ENCODE measurements at places on chromosomes 4 and X.

DNA sequence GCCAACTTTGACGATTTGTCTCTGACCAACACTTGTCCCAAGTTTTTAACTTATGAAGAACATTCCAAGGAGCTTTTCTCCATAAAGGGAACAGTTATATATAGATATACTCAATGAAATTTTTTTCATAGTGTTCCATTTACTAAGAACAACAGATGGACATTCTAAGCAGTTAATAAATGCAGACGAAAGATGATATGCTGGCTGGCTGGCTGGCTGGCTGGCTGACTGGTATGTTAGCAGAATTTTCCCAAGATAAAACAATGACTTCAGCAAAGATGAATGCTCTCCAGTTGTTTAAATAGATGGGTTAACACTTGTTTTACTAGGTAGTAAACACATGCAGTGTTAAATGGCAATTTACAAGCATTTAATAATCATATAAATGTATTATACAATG lies 62.2 kb downstream of the SPANXN3 start:
- no peak for DNase-seq

GRCh38 chrX:154502989-154503388 lies 12.6 kb upstream of the SLC10A3 start:
- no peak for DNase-seq

GRCh38 chr4:6620891-6621555 lies 19.5 kb upstream of the MRFAP1 start:
- no peak for DNase-seq

GRCh38 chr4:33739884-33740632 lies 2504.3 kb downstream of the ARAP2 start:
- no peak for DNase-seq

DNA sequence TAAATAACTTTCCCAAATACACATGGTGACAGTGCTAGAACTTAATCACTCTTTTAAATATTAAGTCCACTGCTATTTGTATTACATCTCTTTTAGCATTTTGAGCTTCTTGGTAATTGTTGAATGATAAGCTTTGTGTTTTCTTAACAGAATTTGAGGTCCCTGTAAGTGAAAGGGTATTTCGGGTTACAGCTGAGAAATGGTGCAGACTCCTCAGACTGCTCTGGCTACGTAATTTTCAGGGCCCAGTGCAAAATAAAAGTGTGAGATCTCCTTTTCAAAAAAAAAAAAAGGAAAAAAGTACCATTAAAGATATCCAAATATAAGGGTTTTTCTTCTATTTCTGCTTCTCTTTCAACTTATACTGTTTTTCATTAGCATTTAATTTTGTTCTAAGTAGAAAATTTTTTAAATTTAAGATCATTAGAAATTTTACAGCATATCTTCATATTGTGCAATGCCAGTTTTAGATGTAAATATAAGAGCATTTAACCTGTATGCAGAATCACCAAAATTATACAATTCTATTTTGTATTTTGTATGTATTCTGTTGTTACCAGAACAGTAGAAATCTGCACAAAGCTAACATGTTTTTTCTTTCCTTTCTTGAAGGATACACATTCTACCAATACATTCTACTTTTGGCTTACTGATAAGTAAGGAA lies 33.6 kb upstream of the FGF5 start:
- DNase-seq, result no peak

DNA sequence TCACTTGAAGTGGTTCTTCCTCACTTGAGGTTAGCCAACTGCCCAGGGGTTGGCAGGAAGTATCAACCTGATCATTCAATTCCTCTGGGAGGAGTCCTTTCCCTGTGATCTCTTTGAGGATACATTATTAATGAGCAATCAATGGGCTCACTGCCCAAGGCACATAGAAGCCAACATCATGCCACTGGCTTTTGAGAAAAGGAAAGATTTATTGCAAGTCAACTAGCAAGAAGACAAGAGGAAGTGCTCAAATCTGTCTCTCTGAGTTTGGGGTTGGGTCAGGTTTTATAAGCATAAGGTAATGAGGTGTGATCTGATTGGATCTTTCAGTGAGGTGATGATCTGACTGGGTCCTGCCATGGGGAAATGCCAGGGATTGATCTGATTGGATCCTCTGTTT lies 39.6 kb downstream of the FGFBP1 start:
- no peak for DNase-seq
